ENCODE measurements at places on chromosomes 7 and 10.

- DNase-seq: no peak
These were observed 14.2 kb downstream of the DNAJC9 start for GRCh38 chr10:73232887-73233286.

DNA sequence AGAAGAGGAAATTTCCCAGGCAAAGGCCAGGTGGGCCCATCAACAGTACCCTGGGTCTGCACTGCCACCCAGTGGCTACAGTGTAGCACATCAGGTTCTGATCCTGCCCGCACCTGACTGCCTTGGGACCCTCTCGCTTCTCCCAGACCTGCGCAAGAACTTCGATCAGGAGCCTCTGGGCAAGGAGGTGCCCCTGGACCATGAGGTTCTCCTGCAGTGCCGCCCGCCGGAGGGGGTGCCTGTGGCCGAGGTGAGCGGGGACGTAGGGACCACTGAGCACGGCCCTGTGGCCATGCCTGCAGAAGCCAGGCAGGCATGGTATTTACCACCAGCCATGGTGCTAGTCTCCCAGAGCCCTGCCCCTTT, 33.9 kb upstream of the SLC29A3 start:
- no peak for DNase-seq

DNA sequence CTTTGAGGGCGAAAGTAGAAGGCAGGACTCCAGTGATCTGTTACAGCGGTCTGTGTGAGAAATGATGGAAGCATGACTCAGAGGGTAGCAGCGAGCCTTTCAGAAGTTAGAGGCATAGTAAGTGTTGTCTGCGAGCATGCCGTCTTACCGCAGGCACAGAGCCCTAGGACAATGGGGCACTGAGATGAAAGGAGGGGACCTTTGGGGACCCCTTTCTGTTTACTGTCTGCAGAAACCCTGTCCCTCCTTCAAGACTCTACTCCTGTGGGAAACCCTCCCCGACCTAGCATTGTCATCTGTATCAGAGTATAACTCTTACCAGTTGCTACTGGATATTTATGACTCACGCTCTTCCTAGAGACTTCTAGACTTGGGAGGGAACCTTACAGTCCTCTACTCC, 87.2 kb upstream of the AGK start:
- DNase-seq: no peak

GRCh38 chr10:80415734-80416478, 7.6 kb downstream of the PRXL2A start:
- DNase-seq: no peak

- DNase-seq: no peak
These were observed 4.9 kb upstream of the RRP12 start for GRCh38 chr10:97406064-97406463.

- DNase-seq: no peak
These were observed 29.5 kb upstream of the ARHGAP22 start for GRCh38 chr10:48634198-48634983.
